ENCODE measurements at places on chromosomes 11 and 22.

DNA sequence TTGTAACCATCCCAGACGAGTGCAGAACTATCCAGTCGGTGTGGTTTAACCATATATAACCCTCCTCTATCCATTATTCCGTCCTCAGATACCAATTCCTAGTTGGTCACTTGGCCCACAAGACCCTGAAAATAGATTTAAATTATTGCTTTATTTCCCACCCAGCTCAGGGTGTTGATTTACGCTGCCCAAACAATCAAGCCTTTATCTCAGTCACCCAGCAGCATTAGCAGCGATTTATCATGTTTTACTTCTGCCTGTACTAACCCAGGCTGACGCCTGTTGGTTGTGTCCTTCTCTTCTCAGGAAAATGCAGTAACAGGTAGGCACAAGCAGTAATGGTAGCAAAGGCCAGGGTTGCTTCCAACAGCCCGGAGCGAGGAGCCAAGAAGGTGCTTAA, 81.2 kb downstream of the DSCAML1 start:
- DNase-seq: no peak

- DNase-seq: no peak
Observed at GRCh38 chr11:19714022-19714386, 1.4 kb downstream of the NAV2 start.

GRCh38 chr22:23742505-23743264, 8.2 kb downstream of the ZNF70 start:
- no peak for DNase-seq

DNA sequence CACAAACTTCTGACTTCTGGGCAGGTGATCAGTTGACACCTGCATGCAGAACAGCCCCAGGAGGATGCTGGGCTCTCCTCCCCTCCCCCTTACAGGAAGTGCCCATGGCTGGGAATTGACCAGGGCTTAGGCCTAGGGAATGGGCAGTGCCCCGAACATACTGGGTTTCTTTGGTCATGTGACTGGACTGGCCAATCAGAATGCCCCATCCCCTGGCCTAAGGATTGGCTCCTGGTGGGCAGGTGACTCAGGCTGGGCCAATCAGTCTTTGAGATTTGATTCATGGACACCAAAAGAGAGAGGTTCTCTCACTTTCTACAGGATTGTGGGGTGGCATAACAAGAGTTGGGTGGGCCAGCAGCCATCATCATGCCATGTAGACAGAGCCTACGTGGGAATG, 37.1 kb downstream of the MCM5 start:
- no peak for DNase-seq

DNA sequence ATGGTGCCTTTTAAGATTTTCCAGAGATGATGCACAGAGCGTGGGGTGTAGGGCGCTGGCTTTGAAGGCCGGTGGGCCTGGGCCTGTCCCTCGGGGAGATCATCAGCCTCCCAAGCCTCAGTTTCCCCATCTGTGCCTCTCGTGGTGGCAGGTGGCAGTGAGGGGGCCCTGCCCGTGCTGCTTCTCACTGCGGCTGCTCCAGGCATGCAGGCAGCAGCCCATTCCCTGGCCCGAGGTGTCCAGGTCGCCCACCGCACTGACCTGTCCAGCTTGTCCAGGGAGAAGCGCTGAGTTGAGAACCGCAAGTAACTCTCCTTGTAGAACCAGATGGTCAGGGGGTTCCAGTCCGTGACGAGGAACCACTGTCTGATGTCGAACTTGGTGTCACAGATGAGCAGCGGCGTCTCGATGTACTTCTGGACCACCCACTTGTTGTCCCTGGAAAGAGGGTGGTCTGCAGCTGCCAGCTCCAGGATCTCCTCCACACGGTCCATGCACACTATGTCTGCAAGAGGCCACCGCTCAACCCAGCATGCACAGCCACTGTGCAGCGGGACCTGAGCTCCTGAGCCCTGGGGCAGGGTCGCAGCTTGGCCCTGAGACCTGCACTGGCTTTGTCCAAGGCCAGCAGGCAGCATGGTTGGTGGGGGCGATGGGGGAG, 20.5 kb upstream of the IL17REL start:
- DNase-seq: no peak

GRCh38 chr11:31558001-31558400, 48.4 kb downstream of the ELP4 start:
- DNase-seq: no peak

DNA sequence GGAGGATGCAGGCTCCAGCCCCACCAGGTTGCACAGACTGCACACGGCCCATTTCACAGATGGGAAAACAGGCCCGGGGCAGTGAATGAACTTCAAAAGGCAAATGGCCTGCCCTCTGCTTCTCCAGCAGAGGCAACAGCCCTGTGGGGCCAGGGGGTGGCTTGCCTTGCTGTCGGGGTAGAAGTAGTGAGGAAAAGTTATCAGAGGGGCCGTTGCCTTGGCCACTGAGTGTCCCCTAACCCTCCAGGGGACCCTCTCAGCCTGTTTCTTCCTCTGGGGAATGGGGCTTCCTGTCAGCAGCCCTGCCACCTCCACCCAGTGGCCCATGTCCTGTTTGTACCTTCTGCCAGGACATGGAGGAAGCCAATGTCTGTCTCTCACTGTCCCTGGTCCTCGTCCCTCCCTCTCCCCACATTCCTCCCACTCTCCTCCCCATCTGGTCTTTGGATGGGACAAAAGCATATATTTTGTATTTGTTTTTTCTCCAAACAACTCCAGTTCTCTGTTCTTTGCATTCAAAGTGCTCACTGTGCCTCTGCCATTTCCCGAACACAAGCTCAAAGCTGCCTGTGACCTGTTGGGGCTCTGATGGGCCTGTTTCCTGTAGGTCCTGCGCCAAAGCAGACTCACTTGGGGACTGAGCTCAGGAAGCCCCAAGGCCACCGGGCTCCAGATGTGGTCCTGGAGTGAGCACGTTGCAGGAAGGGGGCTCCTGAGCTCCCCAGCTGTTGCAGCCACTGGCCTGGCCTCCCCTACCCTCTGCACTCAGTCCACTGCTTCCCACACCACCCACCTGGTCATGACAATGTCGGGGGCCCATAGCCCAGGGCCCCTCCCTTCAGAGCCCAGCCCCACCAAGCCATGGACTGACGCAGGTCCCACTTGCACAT, 9.5 kb downstream of the MAP4K2 start:
- DNase-seq: no peak
